BJ (cell line): ENCODE measurements at places on chromosomes 13 and 19. TPM values are rescaled to one million over a fixed set of nuclear protein-coding genes. Genes with fewer than 3 reads are reported as not detected.

- DNase-seq = no peak
These were observed 218.7 kb downstream of the KCTD12 start for GRCh38 chr13:76667551-76667950.

DNA sequence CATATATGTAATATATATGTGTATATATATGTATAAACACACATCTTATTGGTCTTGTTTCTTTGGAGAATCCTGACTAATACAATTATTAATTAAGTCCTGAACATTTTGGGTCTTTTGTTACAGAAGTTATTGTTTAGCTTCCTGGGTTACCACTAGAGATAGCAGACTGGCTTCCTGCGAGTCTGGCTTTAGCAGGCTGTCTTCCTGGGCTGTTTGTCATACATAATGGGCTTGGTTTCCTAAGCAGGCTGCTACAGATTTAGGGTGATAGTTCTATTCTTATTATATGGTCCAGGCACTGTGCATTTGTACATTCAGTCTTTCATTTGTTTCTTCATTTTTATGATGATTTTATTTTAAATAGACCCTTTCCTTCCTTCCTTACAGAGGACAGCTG lies 312.0 kb upstream of the TMTC4 start:
- no peak for DNase-seq

- DNase-seq = no peak
These were observed 123.1 kb downstream of the CDK8 start for GRCh38 chr13:26377038-26377437.

- no peak for DNase-seq
These were observed 65.6 kb downstream of the IRS2 start for GRCh38 chr13:109720758-109721184.

DNA sequence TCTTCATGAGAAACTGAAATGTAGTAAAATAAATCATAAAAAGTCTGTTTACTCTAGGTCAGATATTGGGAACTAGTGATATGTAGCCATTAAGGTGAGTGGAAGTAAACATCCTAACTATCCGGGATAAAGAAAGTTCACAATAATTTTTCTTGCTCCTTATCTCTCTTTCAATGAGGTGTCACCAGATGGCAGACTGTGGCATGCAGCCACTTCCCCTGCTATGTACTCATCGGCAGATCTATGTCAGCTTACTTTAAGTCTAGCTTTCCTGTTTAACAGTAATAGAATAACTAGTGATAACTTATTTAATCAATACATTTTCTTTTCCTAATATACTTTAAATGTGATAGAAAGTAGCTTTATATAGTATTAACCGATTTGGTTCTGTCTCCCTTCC lies 181.9 kb downstream of the NDFIP2 start:
- DNase-seq = no peak

DNA sequence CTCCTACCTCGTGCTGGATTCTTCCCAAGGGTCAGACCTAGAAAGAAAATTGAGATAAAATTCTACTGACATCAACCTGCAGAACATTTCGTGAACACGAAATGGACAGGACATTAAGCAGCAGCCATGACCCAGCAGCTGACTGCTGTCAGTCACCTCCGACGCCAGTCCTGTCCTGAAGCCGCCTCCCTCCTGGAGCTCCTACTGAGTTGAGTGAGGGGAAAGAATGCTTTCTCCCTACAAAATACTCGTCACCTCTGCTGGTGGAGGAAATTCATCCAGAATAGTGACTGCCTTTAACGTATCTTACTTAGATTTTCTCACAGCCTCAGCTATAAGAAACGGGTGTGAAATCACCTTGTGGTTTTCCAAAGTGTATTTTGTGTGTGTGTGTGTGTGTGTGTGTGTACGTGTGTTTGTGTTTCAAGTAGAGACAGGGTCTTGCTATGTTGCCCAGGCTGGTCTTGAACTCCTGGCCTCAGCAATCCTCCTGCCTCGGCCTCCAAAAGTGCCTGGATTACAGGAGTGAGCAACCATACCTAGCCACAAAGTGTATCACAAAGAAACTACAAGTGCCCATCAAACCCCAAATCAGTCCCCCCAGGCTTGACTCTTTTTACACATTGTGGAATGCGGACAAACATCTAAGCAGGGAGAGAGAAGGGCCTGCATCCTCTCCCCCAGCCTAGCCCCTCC lies 2.3 kb upstream of the C13orf42 start:
- DNase-seq = no peak

GRCh38 chr13:32829676-32830335 lies 186.4 kb upstream of the KL start:
- DNase-seq = peak; percentile 4

DNA sequence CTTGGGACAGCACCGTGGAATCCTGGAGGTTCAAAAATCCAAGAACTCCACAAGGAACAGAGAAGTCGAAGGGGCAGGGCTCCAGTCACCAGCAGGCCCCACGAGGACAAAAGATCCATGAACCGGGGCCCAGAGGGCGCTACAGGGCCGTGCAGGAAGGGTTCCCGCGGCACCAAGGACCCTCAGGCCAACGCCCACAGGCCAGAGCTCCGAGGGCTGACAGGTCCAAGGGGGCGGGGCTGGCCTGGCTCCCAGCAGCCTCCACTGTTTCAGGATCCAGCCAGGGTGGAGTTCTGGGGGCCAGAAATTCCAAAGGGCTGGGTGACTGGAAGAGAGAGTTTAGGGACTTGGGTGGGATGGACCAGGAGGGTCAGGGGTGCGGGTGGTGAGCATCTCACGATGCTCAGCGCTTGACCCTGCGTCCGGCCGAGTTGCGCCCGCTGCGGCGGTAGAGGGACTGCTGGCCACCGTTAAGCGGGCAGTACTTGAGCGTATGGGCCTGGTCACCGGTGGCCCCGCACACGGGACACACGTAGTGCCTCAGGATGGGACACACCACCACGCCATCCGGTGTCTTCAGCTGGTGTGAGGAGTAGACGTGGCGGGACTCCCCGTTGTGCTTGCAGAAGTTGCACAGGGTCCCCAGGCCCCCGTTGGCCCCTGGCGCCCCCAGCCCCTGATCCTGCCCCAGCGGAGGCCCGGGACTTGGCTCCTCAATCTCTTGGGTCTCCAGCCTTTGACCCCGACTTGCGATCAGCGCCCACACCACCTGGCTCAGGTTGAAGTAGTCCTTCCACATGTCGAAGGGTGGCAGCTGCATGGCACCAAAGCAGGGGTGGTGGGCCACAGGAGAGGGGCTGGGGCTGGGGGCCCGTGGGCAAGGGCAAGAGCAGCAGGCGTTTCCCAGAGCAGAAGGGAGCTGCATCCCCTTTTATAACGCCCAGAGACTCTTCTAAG lies at the start of gene NANOS2:
Gene NANOS2, minus strand, starts transcription at position 905 of the 957 bp plus-strand sequence. Its CDS starts 85 bp downstream, at position 820.
- DNase-seq = no peak

GRCh38 chr13:41588899-41589298 lies 131.5 kb downstream of the RGCC start:
- DNase-seq = peak; percentile 93

DNA sequence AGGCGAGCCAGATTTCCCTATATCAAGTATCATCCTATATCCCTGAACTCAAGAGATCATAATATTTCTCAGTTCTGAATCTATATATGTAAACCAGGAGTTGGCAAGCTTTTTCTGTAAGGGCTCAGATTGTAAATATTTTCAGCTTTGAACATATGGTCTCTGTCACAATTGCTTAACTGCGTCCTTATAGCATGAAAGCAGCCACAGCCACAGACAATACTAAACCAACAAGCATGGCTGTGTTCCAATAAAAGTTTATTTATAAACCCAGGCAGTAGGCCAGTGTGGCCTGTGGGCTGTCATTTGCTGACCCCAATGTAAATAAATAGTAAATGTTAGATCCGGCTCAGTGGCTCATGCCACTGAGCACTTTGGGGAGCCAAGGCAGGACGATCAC lies 12.2 kb upstream of the MYH14 start:
- DNase-seq = no peak

GRCh38 chr13:79995334-79995733 lies 345.6 kb downstream of the SPRY2 start:
- peak; percentile 57 for DNase-seq

- no peak for DNase-seq
These were observed 190.3 kb downstream of the STK24 start for GRCh38 chr13:98386637-98387036.

- DNase-seq = no peak
These were observed 19.5 kb downstream of the ADGRE2 start for GRCh38 chr19:14758816-14759215.

GRCh38 chr19:15265850-15266248 lies 33.6 kb upstream of the EPHX3 start:
- peak; percentile 65 for DNase-seq

DNA sequence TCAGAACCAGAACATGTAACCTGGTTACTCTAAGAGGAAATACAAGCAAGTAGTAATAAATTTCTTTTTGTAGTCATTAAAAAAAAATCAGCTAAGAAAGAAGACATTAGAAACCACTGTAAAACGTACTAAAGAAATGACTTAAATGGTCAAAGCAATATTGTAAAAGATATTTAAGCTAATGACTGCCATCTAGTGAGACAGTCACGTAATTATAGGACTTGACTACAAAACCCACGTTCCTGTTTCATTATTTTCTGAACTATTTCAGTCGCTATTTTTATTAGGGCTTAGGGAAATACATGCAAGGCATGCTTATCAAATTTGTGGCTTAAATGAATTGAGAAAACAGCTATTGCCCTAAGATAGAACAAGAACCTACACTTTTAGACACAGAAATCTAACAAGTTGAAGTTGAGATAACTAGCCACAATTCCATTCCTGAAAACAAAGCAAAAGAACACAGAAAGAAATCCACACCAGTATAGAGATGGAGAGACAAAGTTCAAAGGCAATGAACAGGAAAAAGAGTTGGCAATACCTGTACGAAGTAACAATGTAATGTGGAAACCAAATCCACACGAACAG lies 17.9 kb downstream of the ALG5 start:
- peak; percentile 36 for DNase-seq

DNA sequence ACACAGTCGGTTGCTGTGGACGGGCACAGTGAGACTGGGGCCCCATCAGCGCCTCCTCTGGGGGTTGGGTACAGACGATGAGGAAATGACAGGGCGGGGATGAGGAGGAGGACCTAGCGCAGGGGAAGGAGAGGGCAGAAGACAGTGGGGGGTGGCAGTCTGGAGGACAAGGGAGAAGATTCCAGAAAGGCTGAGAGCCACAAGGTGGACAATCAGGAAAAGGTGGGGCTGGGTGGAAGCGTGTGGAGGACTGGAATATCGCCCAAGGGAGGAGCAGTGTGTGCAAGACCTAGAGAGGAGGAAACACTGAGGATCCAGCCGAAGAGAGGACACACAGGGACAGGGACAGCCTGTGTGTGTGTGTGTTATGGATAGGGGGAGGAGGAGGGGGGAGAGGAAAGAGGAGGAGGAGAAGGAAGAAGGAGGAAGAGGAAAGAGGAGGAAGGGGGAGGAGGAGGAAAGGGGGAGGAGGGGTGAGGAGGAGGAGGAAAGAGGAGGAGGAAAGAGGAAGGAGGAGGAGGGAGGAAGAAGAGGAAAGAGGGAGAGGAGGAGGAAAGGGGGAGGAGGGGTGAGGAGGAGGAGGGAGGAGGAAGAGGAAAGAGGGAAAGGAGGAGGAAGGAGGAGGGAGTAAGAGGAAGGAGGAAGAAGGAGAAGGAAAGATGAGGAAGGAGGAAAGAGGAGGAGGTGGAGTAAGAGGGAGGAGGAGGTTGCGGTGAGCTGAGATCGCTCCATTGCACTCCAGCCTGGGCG lies 15.8 kb upstream of the GARIN5A start:
- no peak for DNase-seq

- DNase-seq = no peak
These were observed 1.4 kb downstream of the LILRB2 start for GRCh38 chr19:54279406-54279962.

- no peak for DNase-seq
These were observed 22.0 kb upstream of the UPF3A start for GRCh38 chr13:114259374-114259773.

DNA sequence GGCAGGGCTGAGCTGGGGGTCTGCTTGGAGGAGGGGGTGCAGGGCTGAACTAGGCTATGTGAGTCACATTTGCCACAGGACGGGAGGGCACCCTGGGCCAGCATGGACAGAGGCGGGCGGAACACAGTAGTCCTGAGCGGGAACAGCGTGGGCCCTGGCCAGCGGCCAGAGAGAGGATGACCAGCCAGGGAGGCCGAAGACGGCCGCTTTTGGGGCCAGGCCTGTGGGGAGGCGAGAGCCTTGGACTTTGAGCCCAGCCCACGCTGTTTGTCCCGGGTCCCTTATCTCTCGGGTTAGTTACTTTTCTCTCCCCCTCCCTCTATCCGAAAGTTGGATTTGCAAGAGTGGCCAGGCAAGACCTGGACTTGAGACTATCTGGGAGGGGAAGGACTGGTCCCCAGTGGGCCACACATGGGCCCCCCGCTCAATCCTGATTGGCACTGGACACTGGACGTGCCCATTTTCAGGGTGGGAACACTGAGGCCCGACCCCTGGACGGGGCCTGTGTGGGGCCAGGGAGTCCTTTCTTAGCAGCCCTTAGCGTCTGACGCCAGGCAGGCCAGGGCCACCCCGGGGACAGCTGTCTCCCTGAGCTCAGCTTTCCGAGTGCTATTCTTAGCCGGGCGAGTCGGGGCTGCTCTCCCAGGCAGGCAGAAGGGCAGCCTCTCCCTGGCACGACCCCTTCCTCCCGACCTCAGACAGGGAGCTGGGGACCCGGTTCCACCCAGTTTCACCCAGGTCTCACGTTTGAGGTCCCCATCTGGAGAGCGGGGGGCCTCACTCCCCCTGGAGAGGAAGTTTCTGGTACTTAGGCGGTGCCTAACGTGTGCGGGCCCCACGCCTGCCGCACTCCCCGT lies 833 bp downstream of the GAMT start:
- DNase-seq = no peak

The ZNF835 gene
- polyA plus RNA-seq = not detected in 2 replicates

The VSIG10L gene
- polyA plus RNA-seq = 0.93 and 1.5 TPM in 2 replicates

The PSG11 gene
- 0.80 and 0.83 TPM in 2 replicates for polyA plus RNA-seq

The WDR87 gene
- not detected in 2 replicates for polyA plus RNA-seq

The PEAK3 gene
- polyA plus RNA-seq = not detected in 2 replicates

The CEACAM4 gene
- not detected in 2 replicates for polyA plus RNA-seq

The KLK2 gene
- polyA plus RNA-seq = not detected in 2 replicates

The CRB3 gene
- not detected in 2 replicates for polyA plus RNA-seq

The ZNF667 gene
- 1.9 and 3.2 TPM in 2 replicates for polyA plus RNA-seq

The TMEM38A gene
- 1.2 and 1.6 TPM in 2 replicates for polyA plus RNA-seq
